Small intestine (tissue), 16 donors: ENCODE measurements at places on chromosomes 6 and 20. TPM values are rescaled to one million over a fixed set of nuclear protein-coding genes. Genes with fewer than 3 reads are reported as not detected.

GRCh38 chr20:8996817-8997512 lies 71.9 kb upstream of the PLCB4 start:
- no peak for DNase-seq
- no peak overlapping the region for H3K27ac ChIP-seq
- no peak overlapping the region for H3K4me3 ChIP-seq
- H3K4me1 ChIP-seq = no peaks in the 10 kb centered on the region
- no peaks in the 10 kb centered on the region for H3K36me3 ChIP-seq
- no peaks in the 10 kb centered on the region for H3K27me3 ChIP-seq

Gene HAO1
- not detected for polyA plus RNA-seq

GRCh38 chr6:16217156-16217721 lies 21.1 kb upstream of the GMPR start:
- DNase-seq = no peak
- no peak overlapping the region for H3K27ac ChIP-seq
- no peak overlapping the region for H3K4me3 ChIP-seq
- no peaks in the 10 kb centered on the region for H3K36me3 ChIP-seq
- H3K4me1 ChIP-seq = no peaks in the 10 kb centered on the region

- DNase-seq = no peak
- no peak overlapping the region for H3K27ac ChIP-seq
- no peak overlapping the region for H3K4me3 ChIP-seq
- no peaks in the 10 kb centered on the region for H3K36me3 ChIP-seq
- H3K4me1 ChIP-seq = no peaks in the 10 kb centered on the region
Observed at GRCh38 chr20:21175433-21175832, 49.6 kb downstream of the KIZ start.

DNA sequence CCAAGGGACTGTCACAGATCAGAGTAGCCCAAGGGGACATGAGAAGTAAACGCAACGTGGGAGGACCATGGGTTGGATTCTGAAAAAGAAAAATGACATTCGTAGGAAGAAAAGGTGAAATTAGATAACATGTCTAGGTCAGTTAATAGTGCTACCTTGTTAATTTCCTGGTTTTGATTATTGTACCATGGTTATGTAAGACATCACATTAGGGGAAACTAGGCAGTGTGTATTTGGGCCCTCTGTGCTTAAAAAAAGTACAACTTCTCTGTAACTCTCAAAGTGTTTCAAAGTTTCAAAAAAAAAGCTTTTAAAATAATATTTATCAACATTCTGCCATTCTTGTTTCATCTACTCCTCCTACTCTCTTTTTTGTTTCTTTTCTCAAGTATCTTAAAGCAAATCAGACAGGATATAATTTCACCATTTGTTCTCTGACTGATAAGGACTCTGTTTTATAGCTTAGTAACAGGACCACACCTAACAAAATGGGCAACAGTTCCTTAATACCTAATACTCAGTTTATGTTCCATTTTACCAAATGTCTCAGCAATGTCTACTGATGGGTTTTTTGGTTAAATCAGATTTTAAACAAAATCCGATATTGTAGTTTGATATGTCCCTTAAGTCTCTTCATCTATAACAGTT lies 97.1 kb upstream of the PLCB4 start:
- no peaks in the 10 kb centered on the region for H3K36me3 ChIP-seq
- no peaks in the 10 kb centered on the region for H3K4me1 ChIP-seq
- H3K27me3 ChIP-seq = no peaks in the 10 kb centered on the region
- DNase-seq = peak; percentile 12
- no peak overlapping the region for H3K27ac ChIP-seq
